ENCODE measurements at places on chromosomes 13 and 19.

DNA sequence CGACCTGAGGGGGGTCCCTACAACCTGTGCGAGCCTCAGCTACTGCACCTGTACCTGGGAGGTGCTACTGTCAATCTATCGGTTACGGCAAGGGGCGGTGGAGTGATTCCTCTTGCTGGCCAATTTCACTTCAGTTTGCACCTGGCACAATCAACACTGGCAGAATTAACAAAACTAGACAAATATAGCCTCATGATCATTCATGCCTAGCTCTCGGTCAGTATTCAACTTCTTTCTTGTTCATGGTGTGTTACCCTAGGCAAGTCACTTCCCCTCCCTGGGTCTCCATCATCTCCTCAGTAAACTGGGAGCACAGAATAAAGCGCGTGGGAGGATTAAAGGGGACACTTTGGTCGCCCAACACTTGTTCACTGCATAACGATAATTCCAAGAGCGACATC is 618 bp downstream of the HAUS8 start:
- no peak for DNase-seq

DNA sequence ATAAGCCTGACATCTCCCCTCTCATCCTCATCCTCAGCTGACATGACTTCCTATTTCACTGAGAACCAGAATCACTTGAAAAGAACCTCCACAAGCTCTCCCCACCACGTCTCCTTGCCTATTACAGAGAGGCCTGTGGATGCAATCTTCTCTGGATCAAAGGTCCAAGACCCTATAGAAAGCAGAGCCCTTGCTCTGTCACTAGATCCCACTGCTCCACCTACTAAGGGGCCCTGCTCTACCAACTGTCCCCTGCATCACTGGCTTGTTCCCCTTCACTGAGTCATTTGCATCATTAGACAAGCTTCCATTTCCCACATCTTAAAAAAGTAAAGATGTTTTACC is 40.8 kb downstream of the RCBTB2 start:
- no peak for DNase-seq

GRCh38 chr19:44607917-44608316 is 5.4 kb upstream of the IGSF23 start:
- DNase-seq: no peak

- no peak for DNase-seq
Measured at GRCh38 chr13:75861786-75862185, 225.7 kb downstream of the LMO7 start.

- DNase-seq: no peak
Measured at GRCh38 chr19:48443256-48443655, 2.5 kb upstream of the GRWD1 start.

- no peak for DNase-seq
Measured at GRCh38 chr13:32897296-32897695, 118.9 kb upstream of the KL start.
